ENCODE measurements at places on chromosomes 11 and 22. TPM values are rescaled to one million over a fixed set of nuclear protein-coding genes. Genes with fewer than 3 reads are reported as not detected.

GRCh38 chr11:107118025-107118720, 99.9 kb upstream of the GUCY1A2 start:
- DNase-seq = no peak

- peak; percentile 70 for DNase-seq
Observed at GRCh38 chr11:57514538-57515331, 767 bp downstream of the SLC43A1 start.

- DNase-seq = no peak
Observed at GRCh38 chr11:78202733-78203167, 14.0 kb downstream of the USP35 start.

GRCh38 chr11:66951927-66952337, 6.3 kb downstream of the PC start:
- DNase-seq = no peak

GRCh38 chr11:127791844-127792243, 791.3 kb upstream of the KIRREL3 start:
- no peak for DNase-seq

Gene DEUP1
- 0.57 TPM for total RNA-seq

Gene GUCY1A2
- 16.1 TPM for total RNA-seq

DNA sequence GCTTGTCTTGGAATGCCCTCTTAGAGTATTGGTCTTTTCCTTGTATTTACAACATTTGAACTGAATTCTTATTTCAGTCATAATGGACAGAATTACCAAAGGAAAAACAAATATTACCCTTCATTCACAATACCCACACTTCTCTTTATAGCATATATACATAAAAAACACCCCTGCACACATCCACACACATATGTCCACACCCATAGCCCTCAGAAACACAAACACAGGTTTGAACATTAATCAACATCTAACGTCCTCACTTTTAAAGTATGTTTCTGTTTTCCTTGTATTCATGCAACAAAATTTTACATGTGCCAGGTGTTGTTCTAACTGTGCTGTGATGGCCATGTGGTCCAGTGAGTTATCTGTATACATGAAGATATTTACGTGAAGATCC, 11.6 kb upstream of the NXPE2 start:
- no peak for DNase-seq

GRCh38 chr11:69958308-69958707, 119.8 kb upstream of the ANO1 start:
- DNase-seq = no peak

Gene CEP57
- total RNA-seq = 33.4 TPM

Gene ANO3
- total RNA-seq = 1.5 TPM

Gene DNAJB7
- total RNA-seq = not detected

Data from kidney (tissue), 22 donors.